Activated CD4-positive, alpha-beta T cell treated with anti-CD3 and anti-CD28 coated beads for 1 hour (primary cell): ENCODE measurements at places on chromosomes 7 and 10.

DNA sequence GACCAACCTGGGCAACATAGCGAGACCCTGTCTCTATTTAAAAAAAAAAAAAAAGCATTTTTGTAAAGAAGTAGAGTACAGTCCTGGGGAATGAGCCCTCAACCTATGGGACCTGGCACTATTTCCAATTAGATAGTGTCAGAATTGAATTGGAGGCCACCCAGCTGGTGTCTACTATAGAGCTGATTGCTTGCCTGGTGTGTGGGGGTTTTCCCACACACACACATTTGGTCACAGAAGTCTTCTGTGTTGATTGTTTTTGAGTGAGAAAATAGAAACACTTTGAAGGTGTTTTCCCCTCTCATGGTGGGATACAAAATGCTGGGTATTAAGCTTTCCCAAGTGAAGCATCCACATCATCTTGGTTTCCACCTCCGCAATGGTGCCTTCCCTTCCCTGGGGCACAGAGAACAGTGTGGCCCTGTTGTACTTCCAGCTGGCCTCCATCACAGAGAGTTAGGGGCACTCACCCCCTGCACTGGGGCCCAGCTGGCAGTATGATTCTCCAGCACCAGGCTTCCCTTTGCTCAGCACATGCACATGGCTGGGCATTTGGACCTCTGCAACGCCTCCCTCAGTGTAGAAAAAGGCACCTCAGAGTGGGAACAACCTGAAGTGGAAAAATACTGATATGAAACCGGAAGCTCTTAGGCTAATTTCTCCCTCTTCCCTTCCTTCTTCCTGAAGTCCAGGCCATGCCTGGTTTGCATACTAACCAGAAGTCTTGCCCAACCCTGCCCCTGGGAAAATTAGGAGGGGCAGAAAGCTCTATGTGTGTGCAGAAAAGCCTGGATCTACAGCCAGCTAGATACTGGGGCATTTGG is 10.7 kb upstream of the NFKB2 start:
- no peak for DNase-seq

GRCh38 chr10:91564508-91564907 is 68.4 kb downstream of the PPP1R3C start:
- DNase-seq = no peak

DNA sequence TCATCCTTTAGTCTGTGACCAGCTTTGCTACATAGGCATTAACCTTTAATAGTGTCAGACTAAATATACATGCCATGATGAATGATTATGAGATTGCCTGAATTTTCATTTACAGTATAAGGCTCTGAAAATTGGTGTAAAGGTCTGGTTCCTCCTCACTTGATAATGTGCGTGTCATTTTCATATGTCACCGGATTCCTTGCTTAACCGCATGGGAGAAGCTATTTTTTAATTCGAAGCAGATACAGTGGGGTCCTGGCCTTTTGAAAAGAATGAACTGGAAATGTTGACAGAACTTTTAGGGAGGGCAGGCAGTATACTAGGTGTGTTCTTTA is 192.4 kb upstream of the SH2B2 start:
- no peak for DNase-seq

GRCh38 chr10:64098994-64099393 is 577.8 kb downstream of the REEP3 start:
- DNase-seq = no peak

GRCh38 chr10:113924664-113925063 is 70.2 kb downstream of the NHLRC2 start:
- no peak for DNase-seq

DNA sequence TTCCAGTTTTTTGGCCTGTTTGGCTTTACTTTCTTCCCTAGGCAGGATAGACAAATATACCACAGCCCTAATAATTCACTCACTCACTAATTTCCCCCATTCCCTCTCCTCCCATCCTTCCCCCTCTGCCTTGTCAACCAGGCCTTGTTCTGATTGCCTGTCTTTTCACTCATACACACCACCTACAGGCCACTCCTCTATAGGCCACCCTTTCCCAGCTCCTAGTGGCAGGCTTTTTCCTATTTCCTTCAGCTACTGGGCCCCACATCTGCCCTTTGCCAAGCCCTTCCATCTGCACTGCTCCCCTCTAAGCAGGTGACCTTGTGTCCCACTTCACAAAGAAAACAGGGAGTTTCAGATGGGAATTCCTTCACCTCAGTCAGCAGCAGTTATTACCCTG is 59.8 kb upstream of the MSRB2 start:
- no peak for DNase-seq

- no peak for DNase-seq
Observed at GRCh38 chr7:84100866-84101265, 93.7 kb downstream of the SEMA3A start.

DNA sequence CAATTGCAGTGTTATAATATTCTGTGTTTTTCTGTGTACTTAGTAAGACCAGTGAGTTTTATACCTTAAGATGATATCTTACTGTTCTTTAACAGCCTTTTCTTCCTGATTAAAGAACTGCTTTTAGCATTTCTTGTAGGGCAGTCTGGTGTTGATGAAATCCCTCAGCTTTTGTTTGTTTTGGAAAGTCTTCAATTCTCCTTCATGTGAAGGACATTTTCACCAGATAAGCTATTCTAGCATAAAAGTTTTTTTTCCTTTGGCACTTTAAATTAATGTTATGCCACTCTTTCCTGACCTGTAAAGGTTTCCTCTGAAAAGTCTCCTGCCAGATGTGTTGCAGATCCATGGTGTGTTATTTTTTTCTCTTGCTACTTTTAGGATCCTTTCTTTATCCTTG is 1059.8 kb downstream of the LRMDA start:
- DNase-seq = no peak

DNA sequence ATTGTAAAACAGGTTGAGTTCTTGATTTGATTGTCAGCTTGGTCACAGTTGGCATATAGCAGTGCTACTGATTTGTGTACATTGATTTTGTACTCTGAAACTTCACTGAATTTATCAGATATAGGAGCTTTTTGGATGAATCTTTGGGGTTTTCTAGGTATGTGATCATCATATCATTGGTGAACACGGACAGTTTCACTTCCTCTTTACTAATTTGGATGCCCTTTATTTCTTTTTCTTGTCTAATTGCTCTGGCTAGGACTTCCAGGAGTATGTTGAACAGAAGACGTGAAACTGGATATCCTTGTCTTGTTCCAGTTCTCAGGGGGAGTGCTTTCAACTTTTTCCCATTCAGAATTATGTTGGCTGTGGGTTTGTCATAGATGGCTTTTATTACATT is 86.9 kb downstream of the EXOC4 start:
- DNase-seq = no peak

- no peak for DNase-seq
Observed at GRCh38 chr10:69660296-69660695, 30.2 kb downstream of the FAM241B start.

GRCh38 chr10:98167191-98167590 is 32.7 kb downstream of the R3HCC1L start:
- no peak for DNase-seq

- no peak for DNase-seq
Observed at GRCh38 chr10:12334186-12334530, 15.2 kb upstream of the CAMK1D start.

DNA sequence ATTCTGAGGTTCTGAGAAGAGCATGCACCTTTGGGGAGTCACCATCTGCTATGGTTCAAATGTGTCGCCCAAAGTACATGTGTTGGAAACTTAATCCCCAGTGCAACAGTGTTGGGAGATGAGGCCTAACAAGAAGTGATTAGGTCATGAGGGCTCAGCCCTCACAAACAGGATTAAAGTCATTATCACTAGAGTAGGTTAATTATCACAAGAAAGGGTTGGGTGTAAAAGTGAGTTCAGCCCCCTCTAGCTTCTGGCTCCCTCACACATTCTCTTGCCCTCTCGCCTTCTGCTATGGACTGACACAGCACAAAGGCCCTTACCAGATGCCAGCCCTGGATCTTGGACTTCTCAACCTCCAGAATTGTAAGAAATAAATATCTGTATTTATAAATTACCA is 100.3 kb upstream of the C10orf90 start:
- no peak for DNase-seq

DNA sequence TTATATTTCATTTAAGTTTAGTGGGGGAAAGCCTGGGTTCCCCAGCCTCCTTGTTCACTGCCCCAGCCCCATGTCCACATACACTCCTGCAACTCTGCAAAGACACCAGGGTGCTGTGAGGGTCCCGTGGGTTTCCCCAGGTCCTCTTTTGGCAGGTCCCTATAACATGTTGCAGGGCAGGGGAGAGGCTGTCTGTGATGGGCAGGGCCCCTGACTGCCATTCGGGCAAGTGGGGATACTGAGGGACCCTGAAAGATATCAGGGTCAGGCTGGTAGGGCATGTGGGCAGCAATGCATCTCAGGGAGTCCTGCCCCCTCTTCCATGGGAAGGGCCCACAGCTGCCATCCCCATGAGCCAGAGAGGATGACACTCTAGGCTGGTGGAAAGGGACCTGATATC is 28.4 kb downstream of the RASGEF1A start:
- DNase-seq = no peak

GRCh38 chr7:141452911-141453310 is 98.3 kb upstream of the AGK start:
- no peak for DNase-seq

GRCh38 chr7:80175744-80176143 is 41.1 kb downstream of the GNAI1 start:
- no peak for DNase-seq

- no peak for DNase-seq
Observed at GRCh38 chr10:21603721-21604120, 69.7 kb downstream of the MLLT10 start.

GRCh38 chr10:49158404-49158803 is 24.6 kb upstream of the FAM170B start:
- no peak for DNase-seq

- DNase-seq = no peak
Observed at GRCh38 chr10:555281-555680, 134.2 kb downstream of the DIP2C start.

GRCh38 chr7:45703373-45703821 is 129.2 kb downstream of the ADCY1 start:
- DNase-seq = no peak

DNA sequence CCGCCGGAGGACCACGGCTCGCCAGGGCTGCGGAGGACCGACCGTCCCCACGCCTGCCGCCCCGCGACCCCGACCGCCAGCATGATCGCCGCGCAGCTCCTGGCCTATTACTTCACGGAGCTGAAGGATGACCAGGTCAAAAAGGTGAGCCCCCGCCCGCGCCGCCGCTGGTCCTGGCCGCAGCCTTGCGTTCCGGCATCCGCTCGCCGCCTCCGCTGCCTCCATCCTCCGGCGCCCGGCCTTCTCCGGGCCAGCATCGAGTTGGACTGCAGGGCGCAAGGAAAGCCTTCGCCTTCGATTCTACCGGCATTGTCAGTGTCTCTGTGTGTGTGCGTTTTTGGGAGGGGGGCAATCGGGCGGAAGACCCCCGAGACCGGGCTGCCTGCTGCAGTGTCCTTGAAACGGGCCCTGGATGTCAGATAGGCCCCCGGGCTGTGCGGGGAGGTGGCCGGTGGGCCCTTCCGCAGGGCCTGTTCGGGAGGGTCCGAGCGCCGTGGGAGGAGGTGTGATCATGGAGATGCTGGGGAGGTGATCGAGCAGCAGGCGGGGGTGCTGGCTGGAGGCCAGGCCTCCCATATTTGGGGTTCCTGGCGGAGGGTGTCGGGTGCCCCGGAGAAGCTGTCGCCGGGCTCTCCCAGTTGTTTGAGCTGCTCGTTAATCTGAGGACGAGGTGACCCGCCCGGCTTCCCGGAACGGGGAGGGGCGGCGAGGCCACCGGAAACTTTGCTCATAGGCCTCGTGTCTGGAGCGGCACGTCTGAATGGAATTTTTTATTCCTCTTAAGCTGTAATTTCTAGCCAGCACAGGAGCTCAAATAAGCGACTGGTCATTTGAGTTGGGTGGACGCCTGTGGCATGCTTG is 40.8 kb downstream of the HK1 start:
- peak; percentile 70 for DNase-seq

DNA sequence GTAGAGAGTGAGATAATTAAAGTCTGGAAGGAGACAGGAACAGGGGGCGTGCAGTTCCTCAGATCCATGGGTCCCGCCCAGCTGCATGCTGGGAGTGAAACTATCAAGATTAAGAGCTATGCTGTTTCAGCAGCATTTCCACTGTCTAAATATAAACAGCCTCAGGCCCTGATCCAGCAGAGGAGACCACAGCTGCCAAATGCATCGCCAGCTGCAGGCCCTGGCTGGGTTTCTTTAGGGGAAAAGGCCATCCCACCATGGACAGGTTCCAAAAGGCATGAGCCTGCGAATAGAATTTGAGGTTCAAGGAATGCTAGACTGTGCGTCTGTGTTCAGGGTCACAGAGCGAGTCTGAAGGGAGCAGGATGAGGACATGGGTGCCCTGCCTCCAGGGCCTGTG is 411.4 kb downstream of the PAXIP1 start:
- no peak for DNase-seq

DNA sequence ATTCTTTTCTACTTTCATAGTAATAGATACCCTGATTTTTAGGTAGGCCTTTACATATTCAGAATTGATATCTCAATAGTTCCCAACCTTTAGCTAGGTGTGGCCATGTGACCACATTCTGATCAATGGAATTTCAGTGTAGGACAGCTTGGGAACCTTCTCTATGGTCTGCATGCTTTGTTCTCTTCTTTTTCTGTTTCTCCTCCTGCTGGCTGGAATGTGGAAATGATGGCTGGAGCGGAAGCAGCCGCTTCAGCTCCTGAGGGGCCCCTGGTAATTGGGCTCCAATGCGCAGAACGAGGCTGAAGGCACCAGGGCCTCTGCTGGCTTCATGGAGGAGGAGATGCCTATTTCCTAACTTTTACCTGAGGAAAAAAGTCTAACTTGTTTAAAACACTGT is 152.6 kb downstream of the ZMYND11 start:
- no peak for DNase-seq

DNA sequence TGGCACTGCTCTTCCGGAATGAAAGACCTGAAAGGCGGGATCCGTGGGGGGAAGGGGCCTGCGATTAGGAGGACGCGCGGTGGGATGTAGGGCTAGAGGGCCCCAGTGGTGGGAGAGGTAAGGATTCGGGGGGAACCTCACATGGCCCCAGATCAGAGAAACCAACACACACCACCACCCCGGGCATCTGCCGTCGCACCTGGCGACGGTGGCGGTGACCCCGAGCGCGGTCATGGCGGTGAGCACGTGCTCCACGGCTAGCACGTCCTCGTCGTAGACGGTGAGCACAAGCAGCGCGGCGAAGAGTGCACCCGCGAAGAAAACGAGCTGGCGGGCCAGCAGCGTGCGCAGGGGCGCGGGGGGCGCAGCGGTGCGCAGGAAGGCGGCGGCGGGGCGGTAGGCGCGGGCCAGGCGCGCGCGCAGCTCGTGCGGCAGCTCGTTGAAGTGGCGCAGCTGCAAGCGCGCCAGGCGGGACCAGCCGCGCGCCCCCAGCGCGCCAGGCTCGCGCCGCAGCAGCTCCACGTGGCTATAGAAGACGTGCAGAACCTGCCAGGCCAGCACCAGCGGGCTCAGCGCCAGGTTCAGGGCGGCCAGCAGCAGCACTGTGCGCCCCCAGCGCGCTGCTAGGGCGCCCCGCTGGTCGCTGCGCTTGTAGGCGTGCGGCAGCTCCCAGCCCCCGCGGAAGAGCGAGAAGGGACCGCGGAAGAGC is 5.7 kb downstream of the ATG9B start:
- peak; percentile 15 for DNase-seq

- no peak for DNase-seq
Observed at GRCh38 chr10:89119651-89120050, 87.5 kb downstream of the CH25H start.
